Fibroblast of the aortic adventitia (primary cell): ENCODE measurements at places on chromosomes 3 and 15. TPM values are rescaled to one million over a fixed set of nuclear protein-coding genes. Genes with fewer than 3 reads are reported as not detected.

The MYO5C gene
- 0.36 TPM in 1 of 2 replicates, not detected in the other for total RNA-seq

The SIN3A gene
- 37.3 and 52.9 TPM in 2 replicates for total RNA-seq

- DNase-seq = no peak
Measured at GRCh38 chr15:86608461-86609205, 529.0 kb downstream of the AGBL1 start.

DNA sequence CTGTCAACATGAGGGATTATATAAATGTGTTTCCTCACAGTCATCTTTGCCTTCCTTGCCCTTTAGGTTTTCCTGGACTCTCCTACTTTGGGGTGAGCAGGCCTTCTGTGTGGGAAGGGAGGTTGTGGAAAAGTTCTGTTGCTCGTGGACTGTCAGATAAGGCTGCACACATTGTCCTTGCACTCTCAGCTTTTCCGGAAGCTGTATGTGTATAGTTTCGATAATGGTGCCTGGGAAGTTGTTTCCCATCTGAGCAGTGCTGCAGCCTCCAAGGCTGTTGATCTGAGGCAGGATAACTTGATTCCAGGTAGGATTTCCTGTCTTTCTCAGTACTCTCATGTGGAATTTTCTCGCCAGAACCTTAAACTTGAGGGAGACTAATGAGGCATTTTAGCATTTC, 297.8 kb upstream of the AZI2 start:
- no peak for DNase-seq

DNA sequence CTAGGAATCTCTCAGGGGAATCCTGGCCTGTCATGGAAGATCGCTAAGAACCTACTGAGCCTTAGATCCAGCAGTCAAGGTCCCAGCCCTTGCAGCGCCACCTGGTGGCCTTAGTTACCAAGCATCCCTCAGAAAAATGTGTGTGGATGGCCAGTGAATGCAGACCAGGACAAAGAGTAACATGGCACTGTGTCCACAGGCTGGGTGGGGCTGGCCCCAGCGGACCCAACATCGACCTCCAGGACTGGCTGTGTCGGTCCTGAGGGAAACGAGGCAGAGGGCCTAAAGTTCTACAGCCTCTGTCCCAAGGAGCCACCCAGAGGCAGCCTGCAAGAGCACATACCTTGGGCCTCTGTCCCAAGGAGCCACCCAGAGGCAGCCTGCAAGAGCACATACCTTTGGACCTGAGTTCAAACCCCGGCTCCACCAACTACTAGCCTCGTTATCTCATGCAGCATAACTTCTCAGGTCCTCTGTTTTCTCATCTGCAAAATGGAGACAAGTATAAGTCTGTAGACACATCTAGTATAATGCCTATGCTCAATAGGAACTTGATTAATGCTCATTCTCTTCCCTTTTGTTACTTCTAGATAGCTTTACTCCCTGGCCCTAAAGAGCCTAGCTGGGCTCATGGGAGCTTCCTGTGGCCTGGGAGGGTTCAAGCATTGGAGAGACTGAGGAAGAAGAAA, 57.5 kb upstream of the HERC1 start:
- peak; percentile 75 for DNase-seq

DNA sequence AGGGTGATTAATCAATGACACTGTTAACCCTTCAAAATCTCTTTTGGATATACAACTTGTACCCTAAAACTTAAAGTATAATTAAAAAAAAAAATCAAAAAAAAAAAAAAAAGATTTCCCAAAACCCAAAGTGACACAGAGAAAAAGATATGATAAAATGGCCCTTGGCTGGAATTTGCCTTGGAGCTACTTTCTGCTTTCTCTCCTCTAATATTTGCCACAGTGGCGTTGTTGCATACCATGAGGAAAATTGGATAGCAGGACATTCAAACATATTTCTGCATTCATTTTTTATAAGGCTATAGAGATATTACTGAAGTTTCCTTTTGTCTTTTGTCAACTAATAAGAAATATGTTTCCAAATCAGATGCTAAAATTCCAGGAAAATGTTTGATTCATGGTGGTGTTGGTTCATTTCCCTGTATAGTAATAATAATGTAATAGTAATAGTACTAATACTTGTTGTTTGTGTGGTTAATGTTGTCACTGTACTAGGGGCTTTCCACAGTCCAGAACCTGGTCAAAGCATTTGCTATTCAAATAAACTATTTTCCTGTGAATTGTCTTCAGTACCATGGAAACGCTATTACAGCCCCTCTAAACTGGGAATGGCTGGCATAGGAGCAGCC, 441.3 kb upstream of the THBS1 start:
- DNase-seq = no peak

- DNase-seq = no peak
Measured at GRCh38 chr15:67784856-67785430, 40.4 kb upstream of the SKOR1 start.

DNA sequence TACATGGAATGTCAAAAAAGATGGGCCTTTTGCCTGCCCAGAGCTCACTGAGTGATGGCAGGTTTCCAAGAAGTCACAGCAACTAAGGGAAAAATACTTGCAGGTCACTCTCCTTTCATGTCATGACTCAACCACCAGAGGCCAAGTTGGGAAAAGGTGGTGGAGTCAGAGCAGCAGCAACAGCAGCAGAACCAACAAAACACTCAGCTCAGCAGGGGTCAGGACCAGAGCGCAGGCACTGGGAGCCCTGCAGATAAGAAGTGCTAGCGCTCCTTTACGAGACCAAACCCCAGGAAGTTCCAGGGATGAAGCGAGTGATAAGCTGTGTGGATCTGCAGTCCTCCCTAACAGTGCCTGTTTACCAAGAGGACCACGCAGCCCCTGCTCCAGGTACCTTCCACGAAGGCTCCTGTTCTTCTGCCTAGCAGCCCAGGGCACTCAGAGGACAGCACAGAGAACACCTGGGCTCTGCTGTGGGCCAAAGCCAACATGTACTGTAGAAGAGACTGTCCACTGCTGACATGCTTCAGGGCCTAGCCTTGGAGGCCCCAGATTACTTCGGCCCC, 26.0 kb downstream of the POC1A start:
- peak; percentile 63 for DNase-seq

- DNase-seq = peak; percentile 83
Measured at GRCh38 chr3:141241616-141242376, 10.2 kb downstream of the PXYLP1 start.

DNA sequence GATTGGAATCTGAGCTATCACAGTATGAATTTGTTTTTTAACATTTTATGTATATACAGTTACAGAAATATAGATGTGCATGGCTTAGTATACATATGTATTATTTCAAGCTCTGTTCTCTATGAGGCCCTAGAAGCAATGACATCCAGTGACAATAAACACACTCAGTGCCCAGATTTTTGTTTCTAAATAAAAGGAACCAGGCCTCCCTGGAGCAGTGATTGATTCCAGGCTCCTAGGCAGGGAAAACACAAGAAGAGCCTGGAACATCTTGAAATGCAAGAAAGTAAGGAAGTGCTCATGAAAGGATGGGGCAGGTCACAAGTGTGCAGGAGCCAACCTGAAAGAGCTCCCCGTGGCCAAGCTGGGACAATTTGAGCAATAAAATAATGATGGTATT, 18.5 kb upstream of the CGNL1 start:
- no peak for DNase-seq

DNA sequence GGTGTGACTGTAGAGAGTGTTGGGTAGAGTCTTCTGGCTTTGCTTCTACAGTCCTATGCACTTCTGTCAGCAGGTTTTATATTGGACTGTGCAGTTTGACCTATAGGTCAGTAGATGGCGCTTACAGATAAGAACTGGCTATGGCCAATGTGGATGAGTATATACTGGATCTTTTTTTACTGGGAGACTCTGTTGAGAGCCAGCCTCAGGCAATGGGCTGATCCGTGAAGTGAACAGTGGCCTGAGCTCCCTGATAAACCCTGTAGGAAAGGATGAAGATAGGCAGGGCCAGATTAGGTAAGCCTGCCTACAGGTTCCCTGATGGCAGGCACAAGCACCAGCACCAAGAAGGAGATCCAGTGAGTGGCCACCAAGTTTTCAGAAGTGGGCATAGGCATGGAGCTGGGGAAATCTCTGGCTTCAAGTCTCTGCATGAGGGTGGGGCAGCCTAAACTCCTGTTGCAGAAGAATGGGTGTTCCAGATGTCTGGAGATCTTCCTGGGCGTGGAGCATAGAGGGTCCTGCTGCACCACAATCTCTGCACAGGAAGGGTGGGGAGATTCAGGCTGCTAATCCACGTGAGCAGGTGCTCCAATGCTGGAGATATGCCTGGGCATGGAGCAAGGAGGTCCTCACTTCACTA, 326.0 kb upstream of the SGO1 start:
- DNase-seq = peak; percentile 80

DNA sequence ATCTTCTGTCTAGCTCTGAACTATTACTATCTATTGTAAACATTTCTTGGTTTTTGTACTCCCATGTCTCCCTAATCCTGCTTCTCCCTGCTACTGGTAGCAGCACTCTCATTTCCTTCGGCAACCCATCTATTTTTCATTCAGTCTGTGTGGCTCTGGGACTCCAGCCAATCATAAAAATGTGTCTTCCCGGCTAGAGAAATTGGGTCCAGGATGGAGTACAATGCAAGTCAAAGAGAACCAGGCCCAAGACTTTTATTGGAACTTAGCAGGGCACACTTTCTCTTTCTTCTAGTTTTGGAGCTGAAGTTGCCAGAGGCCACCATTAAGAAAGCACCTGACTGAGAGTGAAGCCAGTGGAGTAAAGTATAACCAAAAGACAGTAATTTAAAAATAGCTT, 22.8 kb upstream of the ARHGEF26 start:
- DNase-seq = peak; percentile 22

GRCh38 chr15:42547918-42548248, 710 bp downstream of the LRRC57 start:
- DNase-seq = peak; percentile 54
